Glomerular endothelial cell (primary cell): ENCODE measurements at places on chromosomes 7 and 10. TPM values are rescaled to one million over a fixed set of nuclear protein-coding genes. Genes with fewer than 3 reads are reported as not detected.
A peak's percentile ranks its signal among the peaks of the same experiment; 100 is the strongest.

The HGF gene
- 0.58 and 2.0 TPM in 2 replicates for total RNA-seq

The FAM171A1 gene
- total RNA-seq = 97.8 and 98.1 TPM in 2 replicates

The IFIT1 gene
- 3.3 and 20.8 TPM in 2 replicates for total RNA-seq

The GPR26 gene
- total RNA-seq = not detected in 2 replicates

The RELN gene
- 6.2 and 8.1 TPM in 2 replicates for total RNA-seq

The LFNG gene
- 14.8 and 21.7 TPM in 2 replicates for total RNA-seq

DNA sequence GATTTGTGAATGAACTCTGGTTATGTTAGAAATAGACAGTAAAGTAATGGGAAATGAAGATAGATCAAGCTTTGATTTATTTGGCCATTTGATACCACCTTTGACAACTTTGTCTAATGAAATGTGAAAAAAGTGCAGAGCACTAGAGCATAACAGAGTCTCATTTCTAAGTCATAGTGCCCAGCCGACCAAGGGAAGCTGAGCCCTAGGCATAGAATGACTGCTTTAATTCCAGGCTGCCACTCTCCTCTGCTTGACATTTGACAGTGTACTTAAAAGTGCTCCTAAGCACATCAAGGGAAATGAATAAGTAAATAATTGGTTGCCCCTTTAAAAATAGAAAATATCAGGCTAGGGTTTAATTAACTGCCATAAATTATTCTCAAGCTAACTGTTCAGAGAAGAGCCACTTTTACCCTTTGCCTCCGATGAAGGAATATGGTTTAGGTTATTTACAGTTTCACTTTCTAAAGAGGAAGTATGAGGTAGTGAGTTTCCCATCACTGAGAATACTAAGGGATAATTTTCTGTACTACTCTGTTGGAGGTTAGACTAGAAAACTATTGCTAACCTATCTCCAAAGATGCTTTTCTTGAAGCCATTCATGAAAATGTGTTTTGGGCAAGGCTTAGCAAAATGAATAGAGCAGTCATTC, 591.6 kb downstream of the REEP3 start:
- DNase-seq = no peak

DNA sequence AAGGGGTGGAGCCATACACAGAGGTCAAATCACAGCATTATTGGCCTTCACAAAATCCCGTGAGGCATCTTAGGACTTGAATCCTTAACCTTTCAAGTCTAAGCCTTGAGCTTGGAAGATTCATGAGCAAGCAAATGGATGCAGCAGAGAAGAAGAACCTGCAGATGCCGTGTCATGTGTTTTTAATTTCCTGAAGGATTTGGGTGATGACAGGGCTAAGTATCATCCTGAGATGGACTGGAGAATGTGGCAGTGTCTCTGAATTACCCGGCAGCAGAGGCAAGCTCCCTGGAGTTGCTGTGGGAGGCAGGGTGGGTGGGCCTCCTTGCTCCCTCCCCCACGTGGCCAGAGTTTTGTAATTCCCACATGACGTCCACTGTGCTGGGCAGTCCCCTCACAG, 50.8 kb downstream of the GCC1 start:
- no peak for DNase-seq

DNA sequence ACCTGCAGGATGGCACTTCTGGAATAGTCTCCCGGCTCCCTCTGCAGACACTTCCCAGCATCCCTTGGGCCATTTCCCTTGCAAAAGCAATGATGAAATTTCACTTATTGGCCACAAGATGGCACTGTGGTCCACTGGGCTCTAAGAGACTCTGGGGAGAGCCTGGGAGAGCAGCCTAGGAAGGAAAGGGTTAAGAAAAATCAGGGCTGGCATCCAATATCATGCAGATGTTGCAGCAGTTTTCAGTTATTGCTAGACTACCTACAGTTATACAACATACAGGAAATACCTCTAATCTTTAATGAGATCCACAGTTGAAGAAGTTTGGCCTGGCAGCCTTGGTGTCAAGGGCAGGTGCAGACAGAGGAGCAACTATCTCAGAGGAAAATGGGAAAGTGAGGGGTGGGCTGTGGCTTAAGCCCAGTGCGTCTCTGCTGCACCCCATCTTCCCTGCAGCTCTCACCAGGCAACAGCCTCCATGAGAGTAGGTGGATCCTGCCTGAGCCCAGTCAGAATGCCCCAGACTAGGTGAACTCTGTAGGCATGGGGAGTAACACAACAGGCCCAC, 100.2 kb upstream of the PRSS58 start:
- DNase-seq = peak; percentile 51

DNA sequence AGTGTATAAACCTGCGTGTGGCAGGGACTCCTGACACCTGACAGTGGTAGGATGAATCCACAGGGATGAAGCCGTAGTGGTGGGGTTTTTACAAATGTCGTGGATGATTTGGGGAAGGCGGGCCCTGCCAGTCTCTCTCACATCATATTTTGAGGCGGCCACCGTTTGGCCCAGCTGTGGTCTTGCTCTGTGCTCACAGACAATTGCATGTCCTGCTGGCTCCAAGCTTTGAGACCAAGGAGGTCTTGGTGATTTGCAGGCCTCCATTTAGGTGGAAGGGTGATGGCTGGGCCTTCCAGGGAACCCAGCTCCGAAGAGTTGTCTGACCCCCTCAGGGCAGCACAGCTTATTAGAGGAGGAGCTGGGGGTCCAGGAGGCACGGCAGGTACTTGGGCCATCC, 151.1 kb upstream of the SHH start:
- no peak for DNase-seq
